Anterior cingulate cortex (tissue), 58 donors: ENCODE measurements at places on chromosomes 7 and 10.

DNA sequence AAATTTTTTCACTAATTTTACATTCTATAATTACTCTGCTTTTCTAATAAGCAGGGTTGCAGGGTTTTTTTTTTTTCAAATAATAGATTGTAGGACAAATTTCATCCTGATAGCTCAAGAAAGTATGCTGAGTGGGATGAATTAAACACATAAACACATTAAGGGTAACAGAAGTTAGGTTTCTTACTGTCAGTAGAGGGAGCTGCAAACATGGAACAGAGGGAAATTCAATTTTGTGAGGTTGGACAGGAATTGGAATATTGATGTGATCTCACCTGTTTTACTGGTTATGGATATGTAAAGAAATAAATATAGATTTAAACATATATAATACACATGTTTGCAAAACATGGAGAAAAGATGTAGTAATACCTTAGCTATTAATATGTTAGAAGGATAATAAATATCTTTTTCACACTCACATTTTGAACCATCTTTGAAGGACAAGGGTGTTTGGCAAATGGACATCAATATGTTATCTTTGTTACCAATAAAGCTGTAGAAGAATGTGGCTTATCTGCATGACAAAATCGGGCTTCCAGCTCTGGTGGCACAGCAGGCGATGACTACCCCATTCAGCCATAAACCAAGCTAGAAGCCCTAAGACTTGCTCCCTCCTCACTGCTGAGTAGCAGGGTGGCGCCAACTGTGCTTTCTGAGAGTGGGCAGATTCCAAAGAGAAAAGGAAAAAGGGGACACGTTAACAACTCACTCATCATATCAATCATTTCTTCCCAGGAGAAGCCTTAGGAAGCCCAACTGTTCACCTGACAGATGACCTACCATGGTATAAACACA, 1257.4 kb downstream of the GATA3 start:
- DNase-seq: no peak

DNA sequence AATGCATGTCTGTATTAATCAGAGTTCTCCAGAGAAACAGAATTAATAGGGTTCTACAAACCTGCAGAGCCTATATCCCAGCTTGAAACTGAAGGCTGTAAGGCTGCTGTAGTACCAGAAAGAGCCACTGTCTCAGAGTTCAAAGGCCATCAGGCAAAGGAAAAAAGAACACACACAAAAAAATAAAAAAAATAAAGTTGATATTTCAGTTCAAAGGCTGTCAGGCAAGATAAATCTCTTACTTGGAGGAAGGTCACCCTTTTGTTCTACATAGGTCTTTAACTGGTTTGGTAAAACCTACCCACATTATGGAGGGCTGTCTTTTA, 12.0 kb upstream of the TMEM26 start:
- no peak for DNase-seq

- DNase-seq: no peak
Measured at GRCh38 chr10:28047061-28047460, 48.2 kb upstream of the ODAD2 start.

- DNase-seq: no peak
Measured at GRCh38 chr7:139948587-139949335, 114.0 kb downstream of the PARP12 start.

GRCh38 chr7:41701068-41701941, 1.6 kb downstream of the INHBA start:
- no peak for DNase-seq

- DNase-seq: no peak
Measured at GRCh38 chr10:43708262-43708661, 59.6 kb upstream of the ZNF32 start.

DNA sequence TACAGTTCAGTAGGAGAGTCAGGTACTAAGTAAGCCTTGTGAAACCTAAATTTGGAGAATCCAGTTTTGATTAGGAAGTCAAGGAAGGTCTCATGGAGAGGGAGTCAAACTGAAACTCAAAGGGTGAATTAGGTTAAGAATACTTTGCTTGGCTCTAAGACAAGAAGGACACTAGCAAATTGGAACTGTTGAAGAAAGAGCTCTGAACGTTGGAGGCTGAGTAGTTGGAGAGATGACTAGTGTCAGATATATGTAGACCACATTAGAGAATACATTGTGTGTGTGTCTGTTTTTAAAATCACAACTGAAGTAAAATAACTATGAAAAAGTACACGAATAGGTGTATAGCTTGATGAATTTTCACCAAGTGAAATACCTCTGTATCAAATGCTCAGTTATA, 6.3 kb downstream of the VPS26A start:
- no peak for DNase-seq

DNA sequence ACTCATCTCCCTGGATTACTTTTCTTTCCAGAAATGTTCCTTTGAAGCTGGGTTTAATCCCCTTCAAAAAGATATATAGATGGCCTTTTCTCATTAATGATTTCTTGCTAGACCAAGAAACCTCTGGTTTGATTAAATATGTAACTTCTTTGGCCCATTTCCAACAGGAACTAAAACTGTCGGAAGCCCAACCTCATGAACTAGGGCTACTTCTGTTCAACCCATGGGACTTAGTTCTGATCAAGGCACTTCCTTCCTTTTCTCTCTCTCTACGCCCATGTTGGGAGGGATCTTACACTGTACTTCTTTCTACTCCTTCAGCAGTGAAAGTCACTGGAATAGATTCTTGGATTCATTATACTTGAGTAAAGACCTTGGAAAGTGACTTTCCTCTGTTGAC, 83.6 kb downstream of the TMEM106B start:
- DNase-seq: no peak

GRCh38 chr7:49852619-49853462, 79.4 kb downstream of the VWC2 start:
- no peak for DNase-seq

DNA sequence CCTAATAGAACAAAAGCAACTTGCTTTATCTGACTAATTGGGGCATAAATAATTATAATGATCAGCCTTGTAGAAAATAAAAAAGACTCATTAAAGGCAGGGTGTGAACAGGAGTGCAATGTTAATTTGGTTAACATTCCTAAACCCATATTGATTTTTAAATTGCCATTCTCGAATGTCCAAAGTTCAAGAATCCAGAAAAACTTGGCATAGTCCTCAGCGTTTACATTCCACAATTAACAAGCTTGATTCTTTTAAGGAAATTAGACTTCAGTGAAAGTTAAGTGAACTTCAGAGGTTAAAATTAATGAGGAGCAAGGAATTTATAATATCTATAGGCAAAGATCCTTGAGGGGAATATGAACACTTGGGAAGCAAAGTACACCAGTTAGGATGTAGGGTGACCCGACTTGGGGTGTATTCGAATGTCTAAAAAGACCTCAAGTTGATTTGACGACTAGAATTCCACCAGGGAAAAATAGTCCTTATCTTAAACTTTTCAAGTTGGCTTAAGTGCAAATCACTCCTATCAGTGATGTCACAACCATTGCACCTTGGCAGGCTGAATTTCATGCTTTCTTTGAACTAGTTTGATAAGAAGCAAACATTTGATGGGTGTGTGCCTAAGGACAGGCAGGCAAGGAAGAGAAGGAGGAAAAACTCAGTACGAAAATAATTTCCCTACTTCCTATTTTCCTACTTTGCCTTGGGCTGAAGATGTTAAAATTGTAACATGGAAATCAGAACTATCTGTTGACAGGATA, 830.4 kb upstream of the COBL start:
- no peak for DNase-seq

DNA sequence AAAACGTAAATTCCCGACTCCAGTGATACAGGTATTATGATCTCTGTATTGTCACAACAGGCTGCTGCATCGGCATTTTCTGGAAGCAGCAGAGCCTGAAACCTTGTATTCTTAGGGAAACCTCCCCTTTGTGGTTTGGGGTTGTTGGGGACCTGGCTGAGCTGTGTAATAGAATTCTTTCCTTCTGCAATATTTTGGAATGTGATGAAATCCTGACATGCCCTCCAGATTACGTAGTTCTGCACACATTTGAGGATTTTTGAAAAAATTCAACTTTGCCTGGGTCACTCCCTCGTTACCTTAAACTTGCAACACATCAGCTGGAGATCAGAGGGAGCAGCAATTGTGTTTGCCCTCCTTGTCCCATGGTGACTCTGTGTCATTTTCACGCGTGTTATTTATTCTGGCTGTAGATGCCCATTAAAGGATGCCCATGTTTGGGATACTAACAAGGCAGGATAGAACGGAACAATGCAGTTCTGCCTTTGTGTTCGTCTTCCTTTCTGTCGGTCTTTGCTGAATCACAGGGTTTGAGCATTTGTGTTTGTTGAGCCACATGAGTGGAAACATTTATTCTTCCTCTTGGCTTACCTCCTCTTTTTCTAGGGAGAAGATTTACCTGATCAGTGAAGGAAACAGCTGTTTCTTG, 181.7 kb downstream of the TCF7L2 start:
- DNase-seq: no peak

DNA sequence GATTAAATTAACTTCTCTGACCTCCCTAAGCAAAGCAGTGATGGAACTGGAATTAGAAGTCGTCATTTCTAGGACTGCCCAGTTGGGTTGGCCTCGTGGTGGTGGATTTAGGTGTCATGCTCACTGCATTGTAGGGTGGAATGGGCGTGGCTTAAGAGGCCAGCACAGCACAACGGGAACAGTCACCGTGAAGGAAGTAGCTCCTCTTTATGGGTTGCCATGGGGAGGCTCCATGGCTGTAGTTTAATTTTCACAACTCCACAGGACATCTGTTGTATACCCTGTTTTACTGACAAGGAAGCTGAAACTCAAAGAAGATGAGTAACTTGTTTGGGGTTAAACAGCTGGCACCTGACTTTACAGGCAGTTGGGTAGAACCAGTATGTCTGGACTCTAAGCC, 208.3 kb downstream of the CELF2 start:
- DNase-seq: no peak

- no peak for DNase-seq
Measured at GRCh38 chr7:3003936-3004335, 39.7 kb downstream of the CARD11 start.

- peak; percentile 94 for DNase-seq
Measured at GRCh38 chr7:2403014-2403717, at the start of gene CHST12. TSS of gene CHST12 (plus strand) at chr7:2403611. CDS start at chr7:2432640, 29,029 bp downstream.

- DNase-seq: no peak
Measured at GRCh38 chr10:81152656-81153055, 615.0 kb downstream of the SH2D4B start.

GRCh38 chr10:70381471-70382421, 679 bp downstream of the LRRC20 start:
- DNase-seq: peak; percentile 52

DNA sequence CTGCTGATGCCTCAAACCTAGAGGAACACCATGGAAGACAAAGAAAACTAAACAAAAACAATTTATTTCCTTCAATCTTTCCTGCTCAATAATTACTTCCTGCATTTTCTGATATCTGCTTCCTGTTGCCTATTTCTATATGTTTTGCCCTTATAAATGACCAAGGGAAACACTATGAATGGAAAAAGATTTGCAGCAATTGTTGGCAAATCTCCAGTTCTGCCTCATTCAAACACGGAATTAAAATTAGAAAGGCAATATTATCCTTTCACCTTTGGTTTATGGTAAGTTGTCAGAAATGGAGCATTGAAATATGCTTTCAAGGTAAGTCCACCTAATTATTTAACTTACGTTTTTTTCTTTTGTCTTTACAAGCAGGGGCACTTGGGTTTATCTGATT, 552.2 kb upstream of the ANKRD30A start:
- no peak for DNase-seq

DNA sequence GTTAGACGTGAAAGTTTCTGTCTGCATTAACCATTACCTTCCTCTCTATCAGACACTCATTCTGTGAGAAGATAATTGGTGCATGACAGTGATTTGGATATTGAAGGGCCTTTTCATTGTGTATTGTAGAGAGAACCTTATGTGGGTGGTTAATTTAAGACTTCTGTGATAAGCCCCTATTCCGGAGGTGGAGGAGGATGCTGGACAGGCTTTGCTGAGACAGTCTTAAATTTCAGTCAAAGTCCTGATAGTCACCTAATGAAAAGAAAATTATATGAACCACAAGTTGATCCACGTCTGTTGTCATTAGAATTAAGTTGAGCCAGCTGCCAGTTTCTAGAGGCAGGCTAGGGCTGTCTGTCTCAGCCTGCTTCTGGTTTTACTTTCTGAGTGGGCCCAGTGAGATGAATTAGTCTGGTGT, 62.9 kb downstream of the CELF2 start:
- DNase-seq: no peak

DNA sequence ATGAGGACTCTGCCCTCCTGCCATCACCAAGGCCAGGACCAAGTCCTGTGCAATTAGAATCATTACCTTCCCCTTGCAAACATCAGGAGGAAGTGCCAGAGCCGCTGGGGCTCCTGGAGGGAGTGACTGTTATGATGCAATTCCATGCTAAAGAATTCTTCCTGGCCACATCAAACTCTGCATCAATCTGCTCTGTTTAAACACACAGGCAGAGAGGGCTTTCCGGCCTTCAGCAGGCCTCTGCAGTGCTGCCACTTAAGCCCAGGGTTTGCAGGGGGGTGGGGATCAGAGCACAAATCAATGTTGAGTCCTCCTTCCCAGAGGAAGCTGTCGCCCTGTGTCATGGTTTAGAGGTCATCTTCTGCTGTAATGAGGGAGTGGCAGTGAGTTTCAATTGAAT, 58.1 kb downstream of the CTBP2 start:
- no peak for DNase-seq

- DNase-seq: no peak
Measured at GRCh38 chr7:27842094-27842692, 102.2 kb downstream of the TAX1BP1 start.

- DNase-seq: no peak
Measured at GRCh38 chr10:17227367-17228090, 512 bp upstream of the VIM start.

DNA sequence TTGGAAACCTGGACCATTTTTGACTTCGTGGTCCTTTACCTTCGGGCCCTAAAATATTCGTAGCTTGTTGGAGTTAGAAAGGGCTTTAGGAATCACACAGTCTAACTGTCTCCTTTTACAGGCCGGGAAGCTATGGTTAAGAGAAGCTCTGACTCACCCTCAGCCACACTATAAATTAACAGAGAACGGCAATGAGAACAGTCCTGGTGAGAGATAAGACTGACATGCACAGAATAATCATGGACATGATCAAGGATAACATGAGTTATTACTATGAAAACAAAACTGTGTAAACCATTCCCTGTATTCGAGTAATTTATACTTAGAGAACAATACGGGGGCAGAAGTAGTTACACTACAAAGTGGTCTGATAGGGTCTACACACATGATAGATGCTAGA, 162.5 kb upstream of the MALRD1 start:
- DNase-seq: no peak

DNA sequence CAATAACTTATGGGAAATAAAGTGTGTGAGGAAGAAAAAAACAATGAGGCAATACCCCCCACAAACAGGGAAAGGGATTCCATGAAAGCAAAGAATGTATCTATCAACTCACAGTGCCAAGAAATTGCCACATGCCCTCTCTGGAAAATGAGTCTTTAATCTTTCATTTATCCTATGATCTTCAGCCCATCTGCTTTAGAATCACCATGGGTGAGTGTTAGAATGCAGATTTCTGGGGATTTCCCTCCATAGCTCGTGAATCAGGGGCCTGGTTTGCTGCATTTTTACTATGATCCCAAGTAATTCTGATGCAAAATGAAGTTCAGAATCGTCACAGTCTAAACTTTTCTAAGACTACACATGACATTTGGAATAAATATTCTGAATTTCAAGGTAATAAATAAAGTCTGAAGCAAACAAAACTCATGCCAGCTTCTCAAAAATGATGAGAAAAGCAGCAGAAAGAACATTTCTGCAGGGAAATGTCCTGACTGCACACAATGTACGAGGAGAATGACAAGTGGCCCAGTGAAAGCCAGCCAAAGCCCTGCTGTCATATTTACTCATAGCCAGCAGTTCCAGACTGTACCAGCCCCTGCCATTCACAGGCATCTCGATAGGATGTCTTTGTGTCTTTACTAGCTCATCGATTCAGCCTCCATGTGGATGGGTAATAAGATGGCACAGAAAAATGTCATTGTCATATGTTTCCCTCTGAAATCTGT, 167.1 kb downstream of the ELMO1 start:
- DNase-seq: no peak
